ENCODE measurements at places on chromosomes 1 and 21.

DNA sequence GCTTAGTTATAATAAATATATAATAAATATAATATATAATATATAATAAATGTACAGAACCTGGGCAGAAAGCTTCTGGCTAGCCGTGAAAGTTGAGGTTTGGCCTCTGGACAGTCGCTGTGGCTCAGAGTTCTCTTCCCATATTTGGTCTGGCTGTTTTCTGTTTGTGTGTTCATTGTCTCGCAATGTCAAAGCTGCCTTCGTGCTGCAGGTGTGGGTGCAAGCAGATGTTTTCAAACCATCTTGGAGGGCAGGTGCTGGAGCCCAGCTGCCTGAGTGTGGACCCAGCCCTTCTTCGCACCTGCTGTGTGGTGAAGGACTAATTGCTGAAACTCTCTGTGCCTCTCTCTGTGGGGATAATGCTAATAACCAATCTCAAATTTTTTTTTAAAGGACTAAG lies 3.6 kb upstream of the CSTB start:
- DNase-seq: no peak

DNA sequence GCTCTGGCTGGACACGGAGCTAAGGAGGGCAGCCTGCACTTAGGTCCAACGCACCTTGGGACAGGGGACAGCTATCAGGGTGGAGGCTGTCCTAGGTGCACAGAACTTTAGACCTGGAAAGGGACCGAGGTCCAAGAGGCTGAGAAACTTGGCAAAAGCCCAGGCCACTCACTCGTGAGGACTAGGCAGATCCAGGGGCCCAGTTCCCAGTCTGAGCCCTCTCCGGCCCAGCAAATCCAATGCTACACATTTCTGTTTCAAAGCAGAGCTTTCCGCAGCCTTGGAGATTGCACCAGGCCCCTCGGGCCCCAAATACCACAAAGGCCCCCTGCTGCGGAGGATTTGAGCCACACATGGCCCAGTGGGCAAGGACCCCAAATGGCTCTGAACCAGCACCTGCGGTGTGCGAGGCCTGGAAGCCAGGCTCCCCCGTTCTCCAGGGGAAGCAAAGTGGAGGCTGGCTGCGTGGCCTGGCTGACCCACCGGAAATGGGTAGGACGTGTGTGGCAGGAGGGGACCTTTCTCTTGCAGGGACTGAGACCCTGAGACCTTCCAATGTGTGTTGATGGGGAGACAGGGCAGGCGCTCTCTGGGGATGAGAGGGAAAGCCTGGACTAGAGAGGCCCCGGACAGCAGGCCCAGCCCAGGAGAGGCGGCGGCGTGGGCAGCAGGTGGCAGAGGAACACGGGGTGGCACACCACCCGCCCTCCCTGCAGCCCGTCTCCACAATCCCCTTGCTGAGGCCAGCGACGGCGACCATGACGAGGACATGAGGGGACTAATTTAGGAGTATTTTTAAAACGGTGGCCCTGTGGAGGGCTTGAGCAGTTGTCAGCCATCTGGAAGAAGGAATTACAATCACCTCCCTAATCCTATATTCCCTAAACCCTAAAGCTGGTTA lies 118.7 kb downstream of the CASZ1 start:
- DNase-seq: no peak

- no peak for DNase-seq
These were observed 23.1 kb downstream of the USP25 start for GRCh38 chr21:15752763-15753407.

DNA sequence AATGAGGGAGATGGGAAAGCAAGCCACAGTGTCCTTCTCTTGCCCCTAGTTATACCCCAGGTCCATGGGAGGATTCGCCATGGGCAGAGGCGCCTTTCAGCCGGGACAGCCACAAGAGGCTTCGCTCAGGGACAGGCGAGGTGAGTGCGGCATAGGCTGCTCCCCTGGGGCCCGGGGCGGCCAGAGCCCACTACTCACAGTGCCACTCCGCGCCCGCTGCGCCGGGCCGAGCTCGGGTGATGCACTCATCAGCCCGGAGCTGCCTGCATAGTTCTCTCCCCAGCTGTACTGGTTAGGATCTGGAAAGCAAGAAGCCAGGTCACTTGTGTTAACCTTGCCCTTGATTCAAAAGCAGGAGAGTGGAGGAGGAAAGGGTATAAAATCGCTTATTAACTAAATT lies 8.4 kb downstream of the PANK4 start:
- DNase-seq: no peak

GRCh38 chr1:204469304-204469703 lies 25.3 kb downstream of the PIK3C2B start:
- no peak for DNase-seq

DNA sequence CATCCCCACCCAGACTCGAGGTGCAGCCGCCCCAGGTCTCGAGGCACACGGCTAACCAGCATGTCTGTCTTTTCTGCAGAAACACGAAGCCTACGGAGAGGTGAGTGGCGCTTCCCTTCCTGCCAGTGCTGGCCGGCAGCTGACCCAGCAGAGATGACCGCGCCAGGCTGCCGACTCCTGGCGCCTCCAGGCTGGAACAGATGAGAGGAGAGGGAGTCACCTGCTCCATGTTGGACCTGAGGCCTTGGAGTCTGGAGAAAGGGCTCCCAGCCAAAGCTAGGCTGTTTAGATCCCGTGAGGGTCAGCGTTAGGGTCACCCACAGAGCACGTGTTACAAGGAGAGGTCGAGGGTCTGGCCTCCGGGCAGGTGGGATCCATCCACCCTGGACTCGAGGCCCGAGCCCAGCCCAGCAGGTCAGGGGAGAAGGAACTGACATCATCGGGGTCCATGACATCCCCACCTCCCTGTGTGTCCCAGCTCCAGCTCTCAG lies 14.9 kb downstream of the COL6A2 start:
- no peak for DNase-seq

GRCh38 chr1:76465030-76465429 lies 390.5 kb downstream of the ST6GALNAC3 start:
- no peak for DNase-seq

GRCh38 chr1:25677193-25677773 lies 60.7 kb downstream of the MAN1C1 start:
- DNase-seq: no peak

DNA sequence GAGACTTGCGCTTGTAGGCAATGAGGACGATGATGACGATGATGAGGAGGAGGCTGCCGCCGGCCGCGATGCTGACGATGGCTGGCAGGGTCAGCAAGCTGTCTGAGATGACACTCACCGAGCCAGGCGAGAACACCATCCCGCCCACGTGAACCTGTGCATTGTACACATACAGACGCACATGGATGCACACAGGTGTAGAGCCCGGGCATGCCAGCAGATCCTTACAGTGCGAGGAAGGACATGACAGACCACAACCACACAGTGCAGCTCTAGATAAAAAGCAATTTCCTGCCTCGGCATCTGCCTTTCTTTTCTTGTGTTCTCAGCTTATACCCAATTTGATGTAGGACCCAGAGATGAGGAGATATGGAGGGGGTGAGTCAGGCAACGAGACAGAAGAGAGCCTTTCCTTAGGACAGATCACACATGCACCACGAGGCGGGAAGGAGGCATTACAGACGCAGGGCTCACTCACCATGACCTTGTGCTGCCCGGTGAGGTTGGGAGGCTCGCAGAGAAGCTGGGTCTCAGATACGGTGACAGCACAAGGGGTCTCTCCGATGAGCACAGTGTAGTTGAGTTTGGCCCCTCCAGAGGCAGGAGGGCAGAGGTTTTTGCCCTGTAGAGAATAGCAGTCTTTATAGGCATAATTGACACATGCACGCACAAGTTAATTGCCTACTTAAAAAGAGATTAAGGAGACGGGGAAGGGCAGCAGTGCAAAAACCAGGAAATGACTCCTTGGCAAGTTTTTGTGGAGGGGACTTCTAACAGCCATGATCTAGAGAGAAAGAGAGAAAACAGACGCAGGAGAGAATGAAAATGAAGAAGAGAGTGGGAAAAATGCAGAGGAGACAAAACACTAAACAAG lies 133.9 kb upstream of the CD34 start:
- DNase-seq: no peak

DNA sequence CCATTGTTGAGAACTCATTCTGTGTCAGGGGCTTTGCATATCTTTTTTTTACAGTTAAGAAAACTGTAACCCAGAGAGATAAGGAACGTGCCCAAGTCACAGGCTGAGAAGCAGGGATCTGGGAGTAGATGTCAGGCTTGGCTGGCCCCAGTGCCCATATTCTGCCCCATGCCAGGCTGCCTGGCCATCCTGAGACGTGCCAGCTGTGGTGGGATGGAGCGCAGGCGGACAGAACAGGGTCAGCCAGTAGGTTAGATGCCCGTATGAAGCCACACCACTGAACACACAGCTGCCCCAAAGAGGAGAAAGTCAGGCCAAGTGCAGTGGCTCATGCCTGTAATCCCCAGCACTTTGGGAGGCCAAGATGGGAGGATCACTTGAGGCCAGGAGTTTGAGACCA lies 55.9 kb downstream of the SLC66A1 start:
- no peak for DNase-seq

DNA sequence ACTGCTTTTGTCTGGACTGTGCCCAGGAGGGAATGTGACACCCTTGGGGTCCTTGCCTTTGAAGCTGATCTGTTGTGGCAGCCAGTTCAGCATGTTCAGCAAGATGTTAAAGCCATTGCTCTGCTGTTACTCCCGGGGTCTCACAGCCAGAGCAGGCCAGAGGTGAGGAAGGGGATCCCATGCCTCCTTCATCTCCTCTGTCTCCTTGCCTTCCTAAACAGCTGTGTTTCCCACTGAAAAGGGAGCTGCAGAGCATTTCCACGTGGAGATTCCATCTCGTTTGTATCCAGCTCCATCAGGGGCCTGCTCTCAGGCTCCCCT lies 135.8 kb upstream of the COL6A1 start:
- DNase-seq: no peak

GRCh38 chr1:92747735-92748134 lies 37.2 kb downstream of the EVI5 start:
- DNase-seq: no peak

DNA sequence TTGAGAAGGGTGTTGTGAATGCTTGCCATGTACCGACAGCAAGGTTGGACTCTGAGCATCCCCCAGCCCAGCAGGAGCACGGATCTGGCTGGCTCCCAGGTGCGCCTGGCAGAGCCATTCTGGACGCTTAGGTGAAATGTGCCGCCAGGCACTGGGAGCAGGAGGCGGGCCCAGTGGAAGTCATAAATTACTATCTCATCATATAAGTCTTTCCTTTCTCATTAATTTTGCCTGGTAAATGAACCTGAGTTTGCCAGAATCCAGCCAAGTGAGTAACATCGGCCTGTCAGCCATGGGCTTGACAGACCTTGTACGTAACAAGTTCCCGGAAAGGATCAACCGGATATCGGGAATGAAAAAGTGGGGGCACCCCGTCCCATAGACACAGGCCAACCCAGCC lies 179.5 kb upstream of the ARHGEF16 start:
- DNase-seq: no peak

GRCh38 chr1:92563457-92564216 lies 76.9 kb upstream of the GFI1 start:
- no peak for DNase-seq

DNA sequence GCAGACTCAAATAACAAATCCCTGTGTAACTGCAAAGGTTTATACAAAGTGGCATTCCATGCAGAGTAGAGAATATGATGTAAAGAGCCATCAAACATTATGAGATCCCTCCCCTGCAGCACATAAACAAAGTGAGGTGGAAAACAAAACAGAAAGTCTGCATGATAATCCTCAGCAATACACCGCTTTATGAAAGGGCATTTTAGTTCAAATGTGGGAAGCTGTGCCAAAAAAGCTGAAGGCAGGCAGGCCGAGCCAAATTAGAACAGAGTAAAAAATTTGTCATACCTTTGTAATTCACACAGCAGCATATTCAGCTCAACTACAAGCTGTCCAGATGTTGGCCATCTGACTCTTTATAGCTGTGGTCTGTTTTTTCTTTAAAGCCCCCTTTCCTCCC lies 113.5 kb downstream of the LHX9 start:
- peak; percentile 10 for DNase-seq

GRCh38 chr1:17032741-17033140 lies 21.0 kb upstream of the ATP13A2 start:
- DNase-seq: no peak

- no peak for DNase-seq
These were observed 45.0 kb upstream of the AIM2 start for GRCh38 chr1:159121526-159121925.

GRCh38 chr1:17802164-17802563 lies 47.0 kb downstream of the ACTL8 start:
- peak; percentile 44 for DNase-seq

DNA sequence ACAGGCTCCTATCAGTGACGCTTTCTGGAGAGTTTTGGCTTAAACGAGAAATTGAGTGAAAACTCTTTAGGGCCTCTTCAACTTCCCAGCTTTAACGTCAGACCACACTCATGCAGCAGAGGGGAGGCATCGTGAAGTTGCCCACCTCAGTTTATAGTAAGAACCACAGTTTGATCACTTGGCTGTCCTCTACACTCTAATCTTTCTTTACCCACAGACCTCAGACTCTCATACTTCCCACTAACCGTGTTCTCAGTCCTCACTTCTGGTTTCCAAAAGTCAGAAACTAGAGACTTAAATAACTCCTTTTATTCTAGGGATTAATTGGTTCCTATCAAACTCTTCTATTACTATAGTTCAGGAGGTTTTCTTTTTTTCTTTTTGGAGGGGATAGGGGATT lies 302.2 kb downstream of the NTNG1 start:
- DNase-seq: no peak

GRCh38 chr1:10620776-10621175 lies 146.0 kb downstream of the PEX14 start:
- DNase-seq: no peak

DNA sequence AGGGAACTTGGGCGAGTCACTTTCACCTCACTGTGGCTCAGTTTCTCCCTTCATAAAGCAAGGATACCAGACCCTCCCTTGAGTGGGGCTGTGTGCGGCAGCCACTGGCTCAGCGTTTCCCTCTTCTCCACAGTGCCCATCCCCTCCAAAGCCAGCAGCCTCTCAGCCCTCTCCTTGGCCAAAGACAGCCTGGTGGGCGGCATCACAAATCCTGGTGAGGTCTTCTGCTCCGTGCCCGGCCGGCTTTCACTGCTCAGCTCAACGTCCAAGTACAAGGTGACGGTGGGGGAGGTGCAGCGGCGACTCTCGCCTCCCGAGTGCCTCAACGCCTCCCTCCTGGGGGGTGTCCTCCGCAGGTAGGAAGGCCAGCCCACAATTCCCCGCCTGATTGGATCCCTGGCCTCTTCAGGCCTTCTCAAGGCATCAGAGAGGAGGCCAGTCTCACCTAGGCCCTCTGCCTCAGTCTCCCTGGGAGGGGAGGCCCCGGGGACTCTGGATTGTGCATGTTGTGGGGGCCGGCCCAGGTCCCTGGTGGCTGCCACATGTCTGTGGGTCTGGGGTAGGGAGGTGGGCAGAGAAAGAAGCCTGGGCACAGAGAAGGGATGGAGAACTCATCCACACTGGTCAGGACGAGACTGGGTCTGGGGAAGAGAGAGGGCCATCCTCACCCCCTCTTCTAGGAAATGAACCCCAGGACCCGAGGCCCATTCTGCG lies 15.2 kb downstream of the TFAP2E start:
- DNase-seq: no peak
